KG1 (cell line): ENCODE measurements at places on chromosomes 1 and 21.

- DNase-seq, result no peak
These were observed at the start of gene KCNK1 for GRCh38 chr1:233613252-233614172. Gene KCNK1 (plus strand): TSS chr1:233614106. CDS start chr1:233614172, 66 bp downstream.

DNA sequence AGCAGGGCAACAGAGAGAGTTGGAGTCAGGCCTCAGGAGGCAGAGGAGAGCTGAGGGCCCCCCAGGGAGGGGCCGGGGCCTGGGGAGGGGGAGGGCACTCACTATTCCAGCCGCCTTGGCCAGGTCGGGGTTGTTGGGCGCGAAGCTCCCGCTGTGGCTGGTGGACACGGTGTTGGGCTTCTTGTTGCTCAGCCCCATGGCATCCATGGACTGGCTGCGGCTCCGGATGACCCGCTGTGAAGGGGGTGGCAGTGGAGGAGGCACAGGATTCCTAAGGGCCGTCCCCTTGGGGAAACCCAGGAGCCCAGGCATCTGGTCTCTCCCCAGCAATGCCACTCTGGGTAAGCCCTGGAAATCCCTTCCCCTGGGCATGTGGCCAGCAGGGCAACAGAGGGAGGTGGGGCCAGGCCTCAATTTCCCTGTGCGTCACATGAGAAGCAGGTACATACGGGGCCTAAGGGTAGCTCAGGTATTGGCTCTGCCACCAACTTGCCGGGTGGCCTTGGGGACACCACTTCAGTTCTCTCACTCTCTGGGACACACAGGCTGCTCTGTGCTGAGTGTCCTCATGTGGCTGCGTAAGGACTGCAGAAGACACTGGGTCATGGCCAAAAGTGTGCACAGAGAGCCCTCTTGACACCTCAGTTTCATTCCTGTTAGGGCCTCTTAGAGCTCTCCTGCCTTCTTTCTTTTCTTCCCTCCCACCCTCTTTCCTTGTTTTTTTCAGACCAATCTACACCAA, 63.0 kb downstream of the RAP1GAP start:
- no peak for DNase-seq

DNA sequence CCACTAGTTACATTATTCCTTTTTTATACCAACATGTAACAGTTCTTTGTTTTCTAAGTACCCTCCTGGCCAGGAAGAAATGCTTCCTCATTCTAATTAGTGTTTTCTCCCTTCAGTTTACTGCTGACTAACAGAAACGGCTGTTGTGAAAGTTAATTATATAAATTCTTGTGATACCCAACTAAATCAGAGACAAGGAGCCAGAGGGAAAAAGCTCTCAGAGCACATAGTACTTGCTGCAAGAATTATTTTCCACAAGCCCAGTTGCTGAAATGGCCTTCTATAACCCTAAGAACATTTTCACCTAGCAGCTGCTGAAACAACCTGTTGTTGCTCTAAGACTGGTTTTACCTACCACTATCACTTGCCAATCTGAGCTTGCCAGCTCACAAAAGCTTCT, 82.4 kb downstream of the FAF1 start:
- no peak for DNase-seq

DNA sequence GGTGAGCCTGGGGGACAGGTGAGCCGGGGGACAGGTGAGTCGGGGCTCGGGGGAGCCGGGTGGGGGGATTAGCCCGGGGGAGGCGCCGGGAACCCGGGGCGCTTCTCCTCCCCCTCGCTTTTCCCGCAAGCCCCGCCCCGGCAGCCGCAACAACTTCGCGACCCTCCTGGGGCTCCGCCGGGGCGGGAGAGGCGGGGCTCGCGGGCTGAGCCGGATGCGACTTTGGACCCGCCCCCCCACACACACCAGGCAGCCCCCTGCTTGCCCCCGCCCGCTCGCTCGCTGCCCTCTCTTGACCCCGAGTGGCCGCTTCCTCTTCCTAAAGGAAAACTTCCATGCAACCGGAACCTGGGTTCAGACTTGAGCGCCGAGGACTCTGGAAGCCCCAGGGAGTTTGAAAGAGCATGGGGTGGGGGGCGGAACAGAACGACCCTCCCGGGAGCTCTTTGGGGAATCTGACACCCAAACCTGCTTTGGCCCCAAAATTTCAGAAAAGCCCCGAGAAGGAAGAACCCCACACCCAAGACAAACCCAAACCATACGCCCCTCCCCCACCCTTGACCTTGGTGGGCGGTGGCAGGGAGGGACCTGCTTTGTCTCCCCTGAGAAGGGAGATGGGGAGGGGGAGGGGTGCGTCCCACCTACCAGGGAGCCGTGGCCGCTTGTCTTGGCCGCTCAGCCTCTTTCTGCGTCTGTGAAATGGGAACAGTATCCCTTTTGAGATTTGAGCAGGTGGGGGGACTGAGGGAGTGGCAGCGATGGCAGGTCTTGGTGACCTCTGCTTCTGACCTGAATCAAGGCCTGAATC, 550 bp downstream of the ARHGEF16 start:
- peak; percentile 4 for DNase-seq

DNA sequence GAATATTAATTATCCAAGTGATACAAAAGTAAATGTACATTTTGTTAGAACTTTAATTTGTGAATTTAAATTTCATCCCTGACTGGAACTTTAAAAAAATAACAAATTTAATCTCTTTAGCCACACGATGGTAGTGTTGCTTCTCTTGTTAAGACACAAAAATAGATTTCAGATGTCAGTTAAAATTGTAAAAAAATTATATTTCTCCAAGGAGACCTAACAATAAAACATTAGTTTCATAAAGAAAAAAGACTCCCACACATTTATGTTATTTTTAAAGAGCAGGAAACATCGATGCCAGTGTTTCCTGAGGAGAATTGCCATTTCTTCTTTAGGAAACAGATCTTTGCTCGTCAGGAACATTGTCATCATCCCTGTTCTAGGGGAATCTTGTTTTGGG, 74.0 kb upstream of the DEPDC1 start:
- DNase-seq, result no peak

DNA sequence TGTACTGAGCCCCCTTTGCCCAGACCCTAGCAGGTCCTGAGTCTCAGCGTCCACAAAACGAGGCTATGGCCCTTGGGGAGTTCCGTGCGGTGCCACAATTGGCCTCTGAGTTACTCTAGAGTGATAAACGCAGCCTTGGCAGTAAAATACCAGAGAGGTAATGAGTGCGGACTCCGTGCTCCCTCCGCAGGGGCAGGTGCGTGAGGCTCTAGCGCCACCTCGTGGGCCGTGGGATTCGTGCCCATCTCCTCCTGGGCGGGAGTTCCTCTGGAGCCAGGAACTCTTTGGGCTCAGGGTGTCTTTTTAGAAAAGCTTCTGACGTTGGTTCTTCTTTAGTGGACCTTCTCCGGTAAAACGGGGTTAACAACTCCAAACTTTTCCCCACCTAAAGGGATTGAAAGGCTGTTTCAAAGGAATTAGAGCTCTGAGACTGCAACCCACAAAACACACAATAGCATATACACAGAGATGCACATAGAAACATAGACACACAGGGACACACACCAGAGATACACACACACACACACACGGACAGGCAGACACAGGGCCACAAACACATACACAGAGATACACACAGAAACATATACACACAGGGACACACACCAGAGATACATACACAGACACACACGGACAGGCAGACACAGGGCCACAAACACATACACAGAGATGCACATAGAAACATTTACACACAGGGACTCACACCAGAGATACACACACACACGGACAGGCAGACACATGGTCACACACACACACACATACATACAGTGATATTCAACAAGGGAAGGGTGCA, 99.4 kb downstream of the KCNJ15 start:
- DNase-seq, result peak; percentile 52

- no peak for DNase-seq
These were observed 16.2 kb downstream of the C1orf159 start for GRCh38 chr1:1099506-1100183.

GRCh38 chr1:83931658-83932253, 67.2 kb downstream of the TTLL7 start:
- peak; percentile 48 for DNase-seq

DNA sequence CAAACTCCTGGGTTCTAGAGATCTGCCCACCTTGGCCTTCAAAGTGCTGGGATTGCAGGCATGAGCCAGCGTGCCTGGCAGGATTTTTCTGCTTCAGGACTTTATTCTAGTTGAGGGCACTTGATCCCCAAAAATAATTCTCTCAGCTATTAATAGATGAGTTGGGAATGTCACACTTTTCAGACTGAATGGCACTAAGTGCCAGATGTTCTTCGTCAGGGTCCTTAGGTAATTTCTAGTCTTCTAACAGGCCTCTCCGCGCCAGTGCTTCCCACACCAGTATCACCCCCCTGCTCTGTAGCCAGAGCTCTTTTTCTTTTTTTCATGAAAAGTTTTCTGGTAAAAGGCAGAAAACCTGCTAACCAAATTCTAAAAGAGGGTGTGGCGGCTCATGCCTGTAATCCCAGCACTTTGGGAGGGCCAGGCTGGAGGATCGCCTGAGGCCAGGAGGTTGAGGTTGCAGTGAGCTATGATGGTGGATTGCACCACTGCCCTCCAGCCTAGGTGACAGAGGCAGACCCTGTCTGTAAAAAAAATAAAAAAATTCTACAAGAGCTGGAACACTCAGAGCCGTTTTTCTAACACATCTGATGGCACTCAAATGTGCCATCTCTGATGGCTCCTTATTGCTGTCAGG, 6.1 kb upstream of the SARS1 start:
- DNase-seq, result no peak

DNA sequence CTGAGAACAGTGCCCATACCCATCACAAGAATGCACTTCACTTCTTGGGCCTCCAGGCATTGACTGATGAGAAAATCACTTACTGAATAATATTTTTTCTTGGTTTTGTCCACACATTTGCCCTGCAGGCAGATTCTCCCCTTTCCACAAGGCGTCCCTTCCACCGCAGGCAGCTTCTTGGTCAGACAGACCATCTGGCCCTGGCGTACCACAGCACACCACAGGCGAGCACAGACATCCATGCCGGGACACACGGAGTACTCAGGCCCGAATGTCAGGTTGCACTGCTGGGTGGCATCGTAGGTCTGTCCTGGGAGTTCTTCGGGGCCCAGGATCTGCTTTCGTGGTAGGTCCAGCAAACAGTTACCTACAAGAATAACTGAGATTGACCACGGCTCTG, 32.5 kb downstream of the ADAMTS5 start:
- no peak for DNase-seq

DNA sequence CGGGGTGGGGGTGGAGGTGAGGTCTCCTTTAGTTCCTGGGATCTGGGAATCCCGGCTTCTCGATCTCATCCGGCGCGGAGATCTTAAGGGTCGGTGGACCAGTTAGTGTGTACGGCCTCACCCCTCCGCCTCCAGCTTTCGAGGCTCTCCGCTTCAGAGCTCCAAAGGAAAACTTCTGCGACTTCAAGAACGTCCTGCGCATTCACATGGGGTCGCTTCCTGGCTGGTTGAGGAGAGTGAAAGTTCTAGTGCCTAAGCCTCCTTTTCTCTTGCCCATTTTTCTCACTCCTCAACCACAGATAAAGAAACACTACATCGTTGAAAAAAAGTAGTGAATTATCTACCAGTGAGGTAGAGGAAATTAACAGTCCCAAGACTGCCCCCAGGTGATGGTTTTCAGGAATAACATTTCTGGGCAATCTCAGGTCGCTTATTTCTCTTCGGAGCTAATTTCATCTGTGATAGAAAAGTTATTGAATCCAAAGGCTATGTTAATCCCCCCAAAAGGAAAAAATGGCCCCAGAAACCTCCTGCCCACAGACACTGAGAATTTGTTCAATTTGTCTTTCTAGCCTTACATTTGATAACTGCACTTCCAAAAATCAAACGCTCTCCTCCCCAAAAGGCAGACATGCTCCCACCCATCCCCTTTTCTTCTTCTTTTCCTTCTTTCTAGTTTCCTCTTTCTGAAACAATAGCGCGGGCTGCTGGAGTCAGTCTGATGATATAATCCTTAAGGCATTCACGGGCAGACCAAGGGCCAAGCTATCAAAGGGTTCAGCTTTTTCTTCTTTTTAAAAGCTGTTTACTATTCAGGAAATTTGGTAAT, 20.6 kb upstream of the TBX15 start:
- peak; percentile 24 for DNase-seq

GRCh38 chr1:43655953-43656352, 6.0 kb downstream of the KDM4A start:
- DNase-seq, result no peak

DNA sequence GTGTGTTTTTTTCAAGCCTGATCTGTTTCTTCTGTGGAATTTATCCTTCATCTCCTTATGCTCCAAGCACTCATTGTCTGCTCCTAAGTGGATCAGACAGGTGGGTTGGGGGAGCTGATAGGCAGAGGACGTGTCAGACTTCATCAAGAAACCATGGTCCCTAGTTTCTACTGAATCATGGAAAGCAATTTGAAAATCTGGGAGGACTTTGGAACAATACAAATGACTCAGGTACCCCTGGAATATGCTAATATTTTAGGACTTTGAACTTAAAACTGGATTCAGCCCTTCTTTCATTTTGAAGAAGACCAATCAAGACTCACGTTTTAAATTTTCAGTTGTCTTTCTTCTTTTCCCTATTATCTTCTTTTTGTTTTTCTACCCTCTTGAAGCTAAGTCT, 7.7 kb downstream of the ABCG1 start:
- DNase-seq, result no peak

DNA sequence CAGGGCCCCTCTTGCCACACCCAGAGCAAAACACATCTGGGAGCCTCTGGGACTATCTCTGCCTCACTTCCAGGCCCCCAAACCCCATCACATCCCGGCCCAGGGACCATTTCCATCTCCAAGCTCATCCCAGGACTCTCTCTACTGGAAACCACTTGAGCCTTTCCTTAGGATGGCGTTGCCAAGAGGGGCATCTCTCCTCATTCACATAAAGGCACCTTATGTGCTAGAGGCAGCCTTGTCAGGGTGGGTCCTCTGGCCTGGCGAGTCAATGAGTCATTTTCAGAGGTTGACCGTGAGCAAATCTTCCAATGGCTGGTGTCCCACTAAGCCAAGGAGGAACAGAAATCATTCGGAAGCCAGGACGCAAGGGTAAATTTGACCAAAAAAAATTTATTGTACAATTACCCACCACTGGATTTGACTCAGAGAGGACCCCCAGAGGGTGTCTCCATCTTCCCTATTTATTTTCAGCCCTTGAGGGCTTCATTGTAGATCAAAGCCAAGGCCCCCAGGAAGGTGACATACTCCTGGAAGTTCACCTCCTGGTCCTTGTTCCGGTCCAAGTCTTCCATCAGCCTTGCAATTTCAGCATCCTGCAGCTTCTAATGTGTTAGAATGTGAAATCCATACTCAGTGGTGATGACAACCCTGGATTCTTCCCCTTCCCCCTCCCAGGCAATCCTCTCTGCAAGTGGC, 1.4 kb downstream of the S100A6 start:
- no peak for DNase-seq

DNA sequence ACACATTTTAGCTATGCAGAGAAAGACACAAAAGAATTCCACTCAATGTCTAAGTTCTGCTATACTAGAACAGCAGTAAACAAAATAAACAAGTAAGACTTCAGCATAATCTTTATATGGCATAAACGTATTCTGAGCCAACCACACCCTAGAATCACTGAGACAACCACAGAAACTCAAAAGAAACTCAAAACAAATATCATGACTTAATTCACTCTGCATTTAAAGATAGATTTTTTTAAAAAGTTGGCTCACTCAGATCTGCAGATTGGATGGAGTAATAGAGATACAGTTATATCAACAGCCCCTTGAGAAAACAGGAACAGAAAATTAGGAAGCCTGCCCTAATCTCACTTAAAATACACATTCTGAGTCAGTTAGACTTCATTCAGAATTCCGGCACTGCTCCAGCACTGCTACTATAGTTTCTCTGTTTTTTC, 95.0 kb downstream of the COL24A1 start:
- DNase-seq, result no peak

GRCh38 chr1:60153961-60154360, 80.4 kb upstream of the C1orf87 start:
- no peak for DNase-seq

- DNase-seq, result no peak
These were observed 82.4 kb upstream of the FGGY start for GRCh38 chr1:59214248-59215208.
